ENCODE measurements at places on chromosomes 4 and X.

DNA sequence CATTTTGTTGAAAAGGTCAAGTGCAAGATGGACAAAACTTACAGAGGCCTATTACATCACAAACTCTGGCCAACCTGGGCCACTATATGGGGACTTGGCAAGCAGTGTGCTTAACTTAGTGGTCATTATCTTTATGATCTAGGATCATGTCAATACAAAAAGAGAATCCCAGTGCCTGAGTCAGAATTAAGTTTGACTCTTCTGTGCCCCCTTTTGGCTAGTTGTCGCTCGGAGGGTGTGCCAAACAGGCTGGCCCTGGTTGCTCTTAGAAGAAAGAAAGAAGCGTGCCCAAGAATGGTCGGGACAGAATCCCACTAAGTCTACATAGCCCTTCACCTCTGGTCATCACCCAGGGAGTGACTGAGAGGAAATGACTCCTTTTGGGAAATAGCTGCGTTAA, 100.1 kb downstream of the EIF4E start:
- no peak for DNase-seq

DNA sequence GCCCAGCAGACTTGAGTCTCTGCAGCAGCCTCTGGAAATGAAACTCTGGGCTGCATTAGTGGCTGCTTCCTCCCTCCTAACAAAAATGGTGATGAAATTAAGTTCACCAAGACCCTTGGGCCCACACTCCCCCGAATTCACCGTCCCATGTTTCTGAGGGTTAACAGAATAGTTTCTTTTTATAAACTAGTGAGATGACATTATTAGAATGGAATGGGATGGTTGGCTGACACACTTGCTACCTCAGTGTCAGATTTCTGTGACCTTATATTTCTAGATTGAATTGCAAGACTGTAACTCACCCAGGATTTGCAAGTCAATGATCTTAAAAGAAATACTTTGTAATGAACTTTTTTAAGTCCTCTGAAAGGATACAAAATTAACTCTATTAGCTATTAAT, 127.1 kb downstream of the SHROOM3 start:
- no peak for DNase-seq

DNA sequence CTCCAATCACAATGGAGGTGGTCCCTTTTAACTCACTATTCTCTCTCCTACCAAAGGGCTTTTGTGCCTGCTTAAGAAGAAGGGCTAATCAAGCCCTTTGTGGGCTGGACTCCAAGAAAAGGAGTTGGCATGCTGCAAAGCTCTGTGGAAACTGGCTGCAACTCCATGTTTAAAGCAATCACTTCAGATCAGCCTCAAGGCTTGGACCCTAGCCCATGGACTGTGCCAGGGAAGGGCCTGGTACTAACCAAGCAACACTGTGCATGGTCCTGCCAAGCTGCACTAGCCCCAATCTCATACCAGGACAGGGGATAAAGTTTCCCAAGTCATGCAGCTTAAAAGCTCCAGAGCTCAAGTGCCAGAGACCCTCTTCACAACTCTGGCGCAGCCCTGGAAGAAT, 86.7 kb downstream of the ATP8A1 start:
- DNase-seq, result no peak

GRCh38 chr4:25888781-25889180, 25.2 kb upstream of the SMIM20 start:
- DNase-seq, result no peak

- no peak for DNase-seq
Measured at GRCh38 chr4:69689599-69689998, 36.6 kb upstream of the UGT2A1 start.

DNA sequence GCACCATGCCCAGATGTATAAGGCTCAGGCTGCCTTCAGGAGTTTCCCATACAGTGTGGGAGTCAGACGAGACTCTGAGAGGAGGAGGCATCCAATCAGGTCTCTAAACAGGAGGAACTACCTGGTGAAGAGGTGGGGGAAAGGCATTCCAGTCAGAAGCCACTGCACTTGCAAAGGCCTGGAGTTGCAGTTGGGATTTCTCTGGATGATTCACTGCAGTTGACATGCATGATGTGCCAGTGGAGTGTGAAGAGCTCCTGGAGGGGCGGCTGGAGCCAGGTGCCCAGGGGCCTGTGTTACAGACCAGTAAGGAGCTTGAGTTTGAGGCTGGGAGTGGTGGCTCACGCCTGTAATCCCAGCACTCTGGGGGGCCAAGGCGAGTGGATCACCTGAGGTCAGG, 339.1 kb downstream of the ARHGAP10 start:
- DNase-seq, result no peak

GRCh38 chr4:86181585-86181984, 178.3 kb downstream of the MAPK10 start:
- no peak for DNase-seq

DNA sequence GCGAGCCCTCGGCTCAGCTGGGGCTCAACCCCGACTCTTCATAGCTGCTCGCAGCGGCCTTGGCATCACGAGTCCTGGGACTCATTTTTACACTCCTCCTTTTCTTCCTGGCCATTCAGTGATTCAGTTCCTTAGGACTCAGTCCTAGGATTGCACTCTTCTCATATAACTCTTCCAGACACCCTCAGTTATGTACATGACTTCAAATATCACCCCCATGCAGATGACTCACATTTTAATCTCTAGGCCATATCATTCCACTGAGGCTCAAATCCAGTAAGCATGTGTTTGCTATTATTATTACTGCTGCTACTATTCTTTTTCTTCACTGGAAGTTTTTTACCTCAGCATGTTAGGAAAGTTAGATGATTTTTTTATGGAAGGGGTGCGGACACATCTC, 14.4 kb downstream of the ITGB1BP2 start:
- DNase-seq, result no peak

GRCh38 chr4:7739918-7740865, 199.5 kb downstream of the AFAP1 start:
- DNase-seq, result no peak
